Left lung (tissue), 14 donors: ENCODE measurements at places on chromosomes 6 and 20. TPM values are rescaled to one million over a fixed set of nuclear protein-coding genes. Genes with fewer than 3 reads are reported as not detected.

HSP90AB1 gene
- 810 TPM for total RNA-seq

EPB41L1 gene
- total RNA-seq = 80.1 TPM

CSNK2B gene
- 96.6 TPM for total RNA-seq

TTK gene
- 4.0 TPM for total RNA-seq

- DNase-seq = no peak
Measured at GRCh38 chr20:14407336-14407735, 69.9 kb upstream of the FLRT3 start.

- DNase-seq = no peak
Measured at GRCh38 chr6:162387718-162388382, 339.7 kb downstream of the PRKN start.
